ENCODE measurements at places on chromosomes 11 and 22.

GRCh38 chr22:42184852-42185251 is 54.2 kb upstream of the CYP2D6 start:
- no peak for DNase-seq

- no peak for DNase-seq
These were observed 179.0 kb downstream of the GRM5 start for GRCh38 chr11:88886796-88887195.

- DNase-seq, result no peak
These were observed at the start of gene BSX for GRCh38 chr11:122981388-122982264. Gene BSX, minus strand, starts transcription at chr11:122981834. Its CDS starts 163 bp downstream, at chr11:122981671.

DNA sequence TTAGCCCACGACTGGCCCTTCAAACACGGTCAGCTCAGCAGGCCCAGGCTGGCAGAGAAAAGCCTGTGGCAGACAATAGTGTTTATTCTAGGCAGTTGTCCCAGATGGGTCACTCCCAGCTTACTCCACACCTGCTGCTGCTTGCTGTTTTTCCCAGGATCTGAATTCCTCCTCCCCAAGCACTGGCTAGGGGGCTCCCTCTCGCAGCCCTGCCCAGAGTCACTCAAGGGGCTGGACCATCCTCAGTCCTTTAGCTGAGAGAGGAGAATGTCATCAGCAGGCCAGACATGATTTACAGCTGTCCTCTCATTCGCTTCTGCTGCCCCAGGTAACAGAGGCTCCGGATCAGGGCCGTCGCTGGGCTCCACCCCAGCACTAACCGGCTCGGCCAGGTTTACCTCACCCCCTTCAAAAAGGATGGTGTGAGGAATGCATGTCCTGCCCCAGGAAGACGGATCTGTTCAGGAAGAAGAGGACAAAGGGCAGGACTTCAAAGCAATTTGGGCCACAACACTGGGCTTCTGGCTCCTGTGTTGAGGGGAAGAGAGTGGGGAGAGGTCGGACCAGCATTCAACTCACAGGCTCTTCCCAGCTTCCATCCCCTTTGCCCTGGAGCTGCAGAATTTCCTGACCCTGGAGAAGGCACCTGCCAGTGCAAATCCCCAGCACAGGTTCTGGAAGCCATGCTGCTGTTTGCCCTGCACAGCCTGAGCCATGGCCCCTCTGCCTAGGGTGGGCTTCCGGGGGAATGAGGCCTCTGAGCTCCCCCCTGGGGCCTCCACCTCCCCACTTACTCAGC is 59.7 kb upstream of the BARX2 start:
- DNase-seq, result peak; percentile 22

DNA sequence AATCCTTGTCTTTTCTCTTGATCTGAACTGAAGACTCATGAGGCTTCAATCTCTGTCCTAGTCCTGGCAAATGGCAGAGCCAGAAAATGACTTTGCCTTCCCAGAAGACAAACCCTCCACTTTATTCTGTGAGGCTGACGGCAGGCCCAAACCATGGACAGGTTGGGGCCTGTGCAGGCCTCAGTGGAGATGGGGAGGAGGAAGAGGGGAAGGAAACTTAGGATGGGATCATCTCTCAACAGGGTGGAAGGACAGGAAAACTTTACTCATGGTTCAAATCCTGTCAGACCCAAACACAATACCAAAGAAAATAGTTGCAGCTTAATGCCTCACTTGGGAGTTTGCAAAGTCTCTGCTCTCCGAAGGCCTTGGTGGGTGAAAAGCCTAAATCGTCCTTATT is 9.8 kb downstream of the RPL27A start:
- DNase-seq, result no peak

GRCh38 chr11:73197348-73197747 is 20.7 kb upstream of the P2RY2 start:
- DNase-seq, result no peak

- no peak for DNase-seq
These were observed 12.3 kb upstream of the TXN2 start for GRCh38 chr22:36493690-36494110.

DNA sequence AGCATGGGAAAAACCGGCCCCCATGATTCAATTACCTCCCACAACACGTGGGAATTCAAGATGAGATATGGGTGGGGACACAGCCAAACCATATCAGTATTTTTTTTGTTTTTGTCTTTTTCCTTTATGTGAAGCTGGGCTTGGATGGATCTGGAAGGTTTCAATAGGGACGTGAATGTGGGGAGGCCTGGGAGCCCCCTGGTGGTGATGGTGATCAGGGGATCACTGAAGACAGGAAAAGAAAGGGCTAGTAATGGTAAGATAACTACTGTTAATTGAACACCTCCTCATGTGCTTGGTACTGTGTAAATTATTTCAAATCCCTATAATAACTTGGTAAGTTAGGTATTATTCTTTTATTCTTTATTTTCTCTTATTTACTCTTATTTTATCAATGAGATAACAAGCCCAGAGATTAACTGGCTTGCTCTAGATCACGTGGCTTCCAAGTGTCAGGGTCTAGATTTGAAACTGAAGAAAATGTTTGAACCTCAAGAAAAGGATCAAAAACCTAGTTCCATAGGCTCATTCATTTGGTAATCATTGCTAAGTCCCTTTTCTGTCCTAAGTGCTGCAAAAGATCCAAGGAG is 364.2 kb downstream of the TENM4 start:
- no peak for DNase-seq

DNA sequence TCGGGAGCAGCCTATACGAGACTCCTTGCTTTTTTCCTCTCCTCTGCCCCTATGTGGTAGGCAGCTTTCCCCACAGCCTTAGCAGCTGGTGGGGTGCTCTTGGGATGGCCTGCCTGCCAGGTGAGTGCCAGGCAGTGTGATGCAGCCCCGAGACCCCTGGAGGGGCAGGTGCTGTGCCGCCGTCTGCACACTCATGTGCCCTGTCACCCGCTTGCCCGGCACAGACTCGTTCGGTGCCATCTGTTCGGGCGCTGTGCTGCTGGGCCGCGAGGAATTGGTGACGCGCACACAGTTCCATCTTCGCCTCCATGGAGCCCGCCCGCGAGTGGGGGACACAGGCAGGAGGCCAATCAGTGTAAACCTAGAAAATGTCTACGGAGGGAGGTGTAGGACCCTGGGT is 15.1 kb downstream of the TRMU start:
- no peak for DNase-seq

DNA sequence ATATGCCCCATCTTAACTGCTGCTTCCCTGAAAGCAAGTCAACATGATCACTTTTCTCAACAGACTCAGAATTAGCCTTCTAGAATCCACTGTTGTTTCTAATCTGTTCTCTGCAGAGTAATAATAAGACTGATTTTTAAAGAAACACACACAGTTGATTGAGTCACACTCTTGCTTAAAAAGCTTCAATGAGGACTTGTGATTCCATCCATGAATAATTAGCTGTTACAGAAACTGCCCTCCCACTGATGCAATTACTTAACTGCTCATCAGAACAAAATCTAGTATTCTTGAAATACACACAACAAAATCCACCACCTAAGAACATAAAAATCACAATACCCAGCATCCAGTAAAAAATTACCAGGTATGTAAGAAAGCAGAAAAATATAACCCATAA is 100.5 kb upstream of the TIMP3 start:
- DNase-seq, result no peak

- DNase-seq, result no peak
These were observed 109.1 kb downstream of the LARGE1 start for GRCh38 chr22:33811208-33811607.

DNA sequence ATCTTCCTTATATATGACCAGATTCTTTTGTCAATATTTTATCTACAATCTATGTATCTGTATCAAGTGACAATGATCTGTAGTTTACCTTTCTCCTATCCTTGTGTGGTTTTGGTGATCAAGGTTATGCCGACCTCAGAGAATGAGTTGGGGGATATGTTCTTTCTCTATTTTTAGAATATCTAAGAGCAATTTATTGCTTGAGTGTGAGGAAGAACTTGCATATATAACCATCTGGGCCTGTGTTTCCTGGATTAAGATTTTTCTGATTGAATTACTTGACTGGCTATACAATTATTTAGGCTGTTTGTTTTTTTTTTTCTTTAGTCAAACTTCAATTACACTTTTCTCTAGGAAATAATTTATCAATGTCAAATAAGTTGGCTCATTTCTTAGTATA is 14.0 kb upstream of the C22orf39 start:
- no peak for DNase-seq

GRCh38 chr11:110921742-110922521 is 209.7 kb upstream of the ARHGAP20 start:
- no peak for DNase-seq

Measured in NCI-H187 (cell line).